ENCODE measurements at places on chromosomes 5 and 9.

DNA sequence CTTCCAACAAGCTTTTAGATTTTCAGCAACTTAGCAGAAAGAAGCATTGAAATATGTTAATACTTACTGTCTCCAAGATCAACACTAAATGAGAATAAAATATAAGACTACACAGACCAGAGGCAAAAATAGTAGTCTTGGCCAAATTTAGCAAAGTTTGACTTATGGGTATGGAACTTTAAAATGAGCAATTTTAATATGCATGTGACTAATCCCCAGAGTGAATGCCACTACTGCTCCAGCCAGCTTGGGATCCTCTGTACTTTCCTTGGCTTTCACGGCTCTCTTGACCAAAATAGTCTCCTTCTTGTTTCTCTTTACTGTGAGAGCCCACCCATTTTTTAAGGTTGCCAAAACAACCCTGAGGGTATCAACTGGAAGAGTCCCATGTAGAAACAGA lies 148.0 kb upstream of the GRIA1 start:
- no peak for DNase-seq

DNA sequence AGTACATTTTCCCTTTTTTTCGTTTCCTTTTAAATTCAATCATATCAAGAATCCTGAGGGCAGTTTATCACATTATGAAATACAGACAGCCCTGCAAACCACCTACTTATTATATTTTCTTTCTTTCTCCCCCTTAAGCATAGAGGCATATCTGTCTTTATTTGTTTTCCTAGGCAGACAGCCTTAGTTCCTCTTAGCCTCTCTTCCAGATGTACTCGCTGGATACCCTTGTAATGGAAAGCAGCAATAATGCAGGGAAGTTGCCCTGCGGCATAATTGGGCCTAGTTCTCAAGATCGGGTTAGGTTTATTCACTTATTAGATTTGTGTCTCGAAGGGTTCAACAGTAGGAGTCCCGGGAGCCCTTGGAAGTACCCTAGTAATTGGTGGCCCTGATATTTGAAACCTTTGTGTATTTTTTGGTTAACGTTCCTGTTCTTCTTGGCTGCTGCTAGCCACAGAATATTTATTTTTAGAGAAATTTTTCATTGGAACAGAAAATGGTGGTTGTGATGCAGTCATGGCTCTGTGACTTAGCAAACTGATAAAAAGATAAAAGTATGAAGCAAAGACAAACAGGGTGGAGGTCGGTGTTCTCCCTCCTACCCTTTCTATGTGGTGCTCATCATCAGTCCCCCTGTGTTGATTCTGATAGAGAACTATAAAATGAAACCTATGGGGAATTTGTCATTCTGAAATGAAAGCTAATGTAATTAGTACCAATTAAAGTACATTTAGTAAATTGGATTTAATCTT lies 6.4 kb downstream of the TLE4 start:
- DNase-seq, result no peak

GRCh38 chr9:135979547-135980166 lies 18.5 kb upstream of the UBAC1 start:
- no peak for DNase-seq

- no peak for DNase-seq
Observed at GRCh38 chr9:114532561-114533237, 27.4 kb upstream of the WHRN start.
